ENCODE measurements at places on chromosomes 5 and 9.

- DNase-seq: no peak
Observed at GRCh38 chr5:123681061-123681460, 169.1 kb downstream of the CSNK1G3 start.

DNA sequence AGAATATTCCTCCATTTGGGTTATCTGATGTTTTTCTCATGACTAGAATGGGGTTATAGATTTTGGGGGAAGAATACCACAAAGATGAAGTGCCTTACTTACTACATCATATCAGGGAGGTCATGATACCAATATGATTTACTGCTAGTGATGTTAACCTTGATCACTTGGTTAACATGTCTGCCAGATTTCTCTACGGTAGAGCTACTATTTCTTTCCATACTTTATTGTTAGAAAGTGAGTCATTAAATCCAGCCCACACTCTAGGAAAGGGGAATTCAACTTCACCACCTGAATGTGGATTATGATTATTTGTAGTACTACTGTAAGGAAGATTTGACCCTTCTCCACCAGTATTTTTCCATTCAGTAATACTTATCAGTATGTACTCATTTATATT lies 64.7 kb downstream of the UBE2R2 start:
- DNase-seq: no peak

- no peak for DNase-seq
Observed at GRCh38 chr5:171309276-171310211, 496 bp downstream of the TLX3 start.

GRCh38 chr5:54792611-54793404 lies 192.6 kb downstream of the ESM1 start:
- DNase-seq: no peak

GRCh38 chr5:3428334-3428733 lies 167.3 kb upstream of the IRX1 start:
- no peak for DNase-seq

GRCh38 chr5:97888439-97888838 lies 705.4 kb upstream of the RIOK2 start:
- no peak for DNase-seq

- DNase-seq: no peak
Observed at GRCh38 chr9:34252016-34252415, 73.2 kb downstream of the UBAP1 start.

- DNase-seq: no peak
Observed at GRCh38 chr9:133528876-133529241, 4.1 kb upstream of the MYMK start.

DNA sequence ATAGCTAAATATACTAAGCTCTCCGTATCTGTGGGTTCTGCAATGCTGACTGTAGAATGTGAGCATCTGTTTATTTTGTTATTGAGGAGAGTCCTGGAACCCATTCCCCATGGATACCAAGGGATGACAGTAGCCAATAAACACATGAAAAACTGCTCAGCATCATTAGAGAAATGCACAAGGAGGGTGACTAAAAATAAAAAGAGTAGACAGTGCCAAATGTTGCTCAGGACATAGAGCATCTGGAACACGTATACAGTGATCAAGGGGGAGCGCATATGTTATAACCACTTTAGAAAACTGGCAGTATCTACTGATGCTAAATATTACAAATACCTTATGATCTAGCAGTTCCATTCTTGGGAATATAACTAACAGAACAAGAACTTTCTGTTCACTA lies 31.0 kb downstream of the MARCHF6 start:
- DNase-seq: no peak

- DNase-seq: no peak
Observed at GRCh38 chr9:5612185-5612530, 16.7 kb upstream of the RIC1 start.

DNA sequence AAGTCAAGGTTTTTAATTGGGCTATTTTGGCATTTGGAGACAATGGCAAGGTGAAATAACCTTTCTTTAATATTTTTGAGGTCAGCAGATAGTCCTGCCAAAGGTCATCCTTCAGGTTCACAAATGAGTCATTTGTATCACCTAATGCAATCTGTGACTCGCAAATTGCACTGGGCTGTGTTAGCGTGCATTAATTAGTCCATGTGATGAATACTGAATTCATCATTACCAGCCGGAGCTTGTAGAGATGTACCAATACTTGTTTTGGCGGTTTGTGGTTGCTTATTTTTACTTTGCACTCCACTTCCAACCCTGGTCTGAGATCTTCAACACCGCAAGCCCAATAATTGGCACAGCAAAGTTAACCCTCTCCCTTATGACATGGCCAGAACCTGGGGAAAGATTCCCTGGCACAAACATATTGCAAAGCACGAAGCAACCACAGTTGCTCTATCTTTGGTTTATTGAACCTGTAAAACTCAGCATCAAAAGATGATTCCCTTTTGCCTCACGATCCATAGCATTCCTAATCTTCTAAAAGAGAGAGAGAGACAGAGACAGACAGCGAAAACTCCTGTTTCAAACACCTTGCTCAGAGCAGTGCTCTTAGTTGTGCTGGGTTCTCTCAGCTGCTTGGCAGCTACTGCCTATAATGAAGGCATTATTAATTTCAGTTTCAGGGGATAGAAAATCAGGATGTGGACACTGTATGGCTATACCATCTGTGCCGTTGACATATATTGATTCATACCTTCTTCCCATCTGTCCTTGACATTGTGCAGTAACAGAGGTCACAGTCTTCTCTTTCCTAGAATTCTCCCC lies 178.1 kb downstream of the EBF1 start:
- no peak for DNase-seq

- DNase-seq: no peak
Observed at GRCh38 chr5:60598424-60598823, 101.5 kb downstream of the DEPDC1B start.

GRCh38 chr9:91908746-91909145 lies 41.3 kb downstream of the ROR2 start:
- DNase-seq: no peak

DNA sequence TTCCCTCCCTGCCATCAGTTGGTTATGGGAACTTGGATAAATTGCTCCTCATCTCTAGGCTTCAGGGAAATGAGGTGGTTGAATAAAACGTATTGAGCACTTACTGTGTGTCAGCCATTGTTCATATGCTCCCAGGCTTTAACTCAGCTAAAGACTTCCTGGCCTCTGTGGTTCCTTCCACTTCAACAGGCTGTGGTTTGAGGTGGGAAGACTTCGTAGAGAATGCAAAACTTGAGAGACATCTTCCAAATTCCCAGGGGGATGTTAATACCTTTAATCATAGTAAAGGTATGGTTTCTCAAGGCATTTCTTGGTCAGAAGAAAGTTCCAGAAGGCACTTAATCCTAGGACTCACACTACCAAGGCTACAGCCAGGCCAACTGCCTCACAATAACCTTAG lies 1.5 kb upstream of the GPX3 start:
- no peak for DNase-seq

DNA sequence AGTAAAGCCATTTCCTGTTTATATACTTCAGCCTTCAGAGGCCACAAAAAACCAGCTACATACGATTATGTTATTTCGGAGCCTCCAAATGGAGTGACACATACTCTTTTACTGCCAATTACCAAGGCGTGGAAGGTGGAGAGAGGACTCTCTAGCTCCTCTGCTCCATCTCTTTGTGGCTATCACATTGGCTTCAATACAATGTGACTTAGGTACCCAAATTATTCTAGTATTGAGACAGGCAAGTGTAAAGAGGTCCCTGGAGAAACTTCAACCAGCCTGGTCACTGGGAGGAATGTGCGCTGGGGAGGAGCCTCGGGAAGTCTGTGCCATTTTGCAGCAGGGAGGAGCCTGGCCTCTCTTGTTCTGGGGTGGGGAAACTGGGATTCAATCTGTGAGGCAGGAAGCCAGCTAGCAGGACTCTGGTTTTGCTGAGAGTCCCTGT lies 85.8 kb upstream of the TAS2R1 start:
- DNase-seq: no peak

All from stimulated activated CD8-positive, alpha-beta memory T cell treated with anti-CD3 and anti-CD28 coated beads, Interleukin-2, amount 100 ng/mL, for 1 hour (primary cell).